NCI-H2107 (cell line): ENCODE measurements at places on chromosomes 3 and 15.

- DNase-seq, result no peak
Measured at GRCh38 chr3:34947834-34948233, 691.5 kb upstream of the ARPP21 start.

GRCh38 chr3:105538483-105538882 lies 171.8 kb downstream of the ALCAM start:
- DNase-seq, result no peak

- DNase-seq, result no peak
Measured at GRCh38 chr3:122497425-122497824, 17.3 kb downstream of the KPNA1 start.

DNA sequence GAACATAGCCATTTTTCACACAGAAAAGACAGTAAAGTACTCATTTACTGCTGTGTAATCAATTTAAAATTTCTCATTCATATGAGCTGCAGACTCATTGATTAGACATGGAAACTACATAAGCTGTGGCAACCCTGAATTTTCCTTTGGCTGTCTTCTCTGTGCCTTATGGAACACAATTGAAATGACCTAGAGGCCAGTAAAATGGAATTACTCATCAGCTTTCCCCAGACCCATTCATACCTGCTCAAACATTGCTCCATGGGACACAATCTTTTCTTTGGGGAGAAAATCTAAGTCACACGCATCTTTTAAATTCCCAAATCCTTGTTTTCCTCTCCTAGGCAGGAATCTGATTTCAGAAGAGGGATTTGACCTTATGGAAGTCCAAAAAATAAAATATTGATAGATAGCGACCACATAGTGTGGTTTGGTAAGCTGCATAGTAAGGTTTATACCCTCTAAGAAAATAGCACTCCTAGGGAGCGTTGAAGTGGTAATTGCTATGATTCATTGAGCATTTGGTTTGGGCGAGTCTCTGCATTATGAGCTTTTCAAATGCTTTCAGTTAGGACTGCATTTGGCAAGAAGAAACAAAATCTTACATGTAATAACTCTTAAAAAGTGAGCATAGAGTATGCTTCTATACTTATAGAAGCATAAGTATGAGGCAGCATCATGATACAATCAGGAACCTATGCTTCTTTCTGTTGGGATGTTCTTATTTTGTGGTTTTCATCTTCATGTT lies 243.4 kb upstream of the GADL1 start:
- no peak for DNase-seq

DNA sequence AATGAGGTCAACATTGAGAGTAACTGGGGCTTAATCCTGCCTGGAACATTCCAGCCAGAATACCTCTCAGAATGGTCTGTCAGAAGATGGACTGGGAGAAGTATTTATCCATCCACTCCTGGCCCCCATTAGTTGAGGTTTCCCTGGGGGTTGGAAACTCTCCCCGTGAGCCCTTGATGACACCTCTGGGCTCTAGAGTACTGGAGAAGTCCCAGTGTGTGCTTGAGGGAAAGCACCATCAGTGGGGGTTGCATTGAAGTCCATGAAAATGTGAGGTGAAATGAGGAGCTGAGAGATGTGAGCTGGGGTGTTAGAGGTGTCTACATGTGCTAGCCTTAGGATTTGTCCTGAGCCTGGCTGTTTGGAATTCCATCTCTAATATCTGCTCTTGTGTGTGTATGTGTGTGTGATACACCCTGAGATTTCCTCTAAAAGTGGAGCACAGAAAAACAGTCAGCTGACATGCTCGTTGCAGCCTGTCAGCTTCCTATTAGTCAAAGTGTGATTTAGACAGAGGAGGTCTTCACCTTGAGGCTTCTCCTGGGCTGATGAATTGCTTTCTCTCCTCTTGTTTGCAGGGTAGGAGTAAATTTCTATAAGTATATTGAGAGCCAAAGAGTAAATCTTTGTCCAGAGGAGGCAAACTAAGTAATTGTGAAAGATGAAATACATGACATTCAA lies 67.6 kb downstream of the NR1D2 start:
- no peak for DNase-seq

- DNase-seq, result no peak
Measured at GRCh38 chr15:95132774-95133173, 901.4 kb downstream of the MCTP2 start.

DNA sequence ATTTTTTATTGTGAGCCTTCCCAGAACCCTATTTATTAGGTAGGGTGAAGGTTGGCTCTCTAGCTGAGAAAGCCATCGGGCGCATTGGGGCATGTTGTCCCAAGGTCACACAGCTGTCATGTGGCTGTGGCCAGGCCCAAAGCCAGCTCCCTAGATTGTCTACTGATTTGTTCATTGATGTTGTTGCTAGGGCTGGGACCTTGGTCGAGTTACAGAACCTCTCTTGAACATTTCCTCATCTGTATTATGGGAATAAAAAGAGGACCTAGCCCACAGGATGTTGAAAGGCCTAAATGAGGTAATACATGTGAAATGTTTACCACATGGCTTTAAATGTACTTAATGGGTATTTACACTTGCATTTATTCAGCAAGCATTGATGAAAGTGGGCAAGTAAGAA lies 252.5 kb downstream of the SUCLG2 start:
- no peak for DNase-seq

GRCh38 chr3:109863701-109864100 lies 526.4 kb upstream of the DPPA4 start:
- no peak for DNase-seq

DNA sequence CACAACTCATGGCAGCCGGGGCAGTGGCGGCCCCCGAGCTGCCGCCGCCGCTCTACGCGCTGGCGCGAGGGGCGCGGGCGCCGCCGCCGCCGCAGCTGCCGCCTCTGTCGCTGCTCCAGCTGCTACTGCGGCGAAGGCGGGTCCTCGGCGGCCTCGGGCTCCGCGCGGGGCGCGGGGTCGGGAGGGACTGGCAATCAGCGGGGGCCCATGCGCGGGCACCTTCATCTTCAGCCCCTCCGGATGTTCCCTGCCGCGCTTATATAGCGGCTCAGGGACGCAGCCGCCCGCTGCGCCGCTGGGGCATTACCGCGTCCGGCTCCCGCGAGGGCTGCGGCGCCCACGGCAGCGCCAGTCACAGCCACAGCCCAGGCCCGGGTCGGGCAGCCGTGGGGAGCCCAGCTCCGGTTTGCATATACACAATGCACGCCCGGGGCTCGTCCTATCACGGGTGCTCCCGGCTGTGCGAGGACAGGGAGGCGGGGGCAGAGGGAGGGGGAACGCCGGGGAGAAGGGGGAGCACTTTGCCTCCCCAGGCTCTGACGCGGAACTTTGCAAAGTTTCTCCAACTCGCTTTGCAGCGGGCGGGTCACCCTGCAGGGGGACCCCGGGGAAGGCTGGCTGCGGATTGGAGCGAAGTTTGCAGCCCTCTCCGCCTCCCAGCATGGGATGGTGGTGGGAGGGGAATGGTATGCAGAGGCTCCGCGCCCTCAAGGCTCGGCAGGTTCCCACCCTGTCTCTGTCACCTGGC lies at the start of gene VGLL3:
Gene VGLL3, minus strand, starts transcription at position 416 of the 748 bp plus-strand sequence. Its CDS starts 406 bp downstream, at position 10.
- DNase-seq, result peak; percentile 54

DNA sequence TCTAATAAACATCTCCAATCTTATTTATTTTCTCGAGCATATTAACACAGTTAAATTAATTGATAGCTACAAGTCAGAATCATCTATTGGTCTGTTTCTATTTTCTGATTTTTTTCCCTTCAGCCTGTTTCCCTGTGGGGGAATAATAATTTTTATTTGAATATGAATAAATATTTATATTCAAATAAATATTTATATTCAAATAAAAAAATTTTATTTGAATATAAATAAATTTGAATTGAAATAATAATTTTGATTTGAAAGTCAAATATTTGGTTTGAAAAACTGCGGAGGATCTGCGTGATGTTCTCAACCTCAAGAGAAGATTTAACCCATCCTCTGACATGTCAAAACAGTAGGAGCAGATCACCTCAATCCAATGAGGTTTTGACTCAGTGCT lies 380.1 kb upstream of the MEIS2 start:
- DNase-seq, result no peak

DNA sequence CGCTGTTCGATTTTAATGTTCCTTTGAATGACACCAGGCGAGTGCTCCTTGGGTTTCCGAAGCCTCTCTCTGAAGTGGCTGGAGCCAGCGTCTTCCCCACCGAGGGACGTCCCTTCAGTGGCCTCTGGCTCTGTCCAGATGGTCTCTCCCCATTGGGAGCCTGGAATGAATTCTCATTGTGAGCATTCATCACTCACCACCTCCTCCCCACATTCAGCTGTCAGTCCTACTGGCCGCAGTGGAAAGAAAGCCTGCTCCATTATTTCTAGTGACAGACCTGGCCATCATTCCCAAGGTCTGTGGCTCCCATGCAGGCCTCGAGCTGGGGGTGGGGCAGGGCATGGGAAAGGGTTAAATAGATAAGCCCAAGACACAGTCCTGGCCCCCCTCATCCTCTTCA lies 35.2 kb downstream of the ZNF710 start:
- no peak for DNase-seq

GRCh38 chr15:59812889-59813288 lies 123.8 kb upstream of the BNIP2 start:
- DNase-seq, result no peak

- DNase-seq, result no peak
Measured at GRCh38 chr15:37695719-37696118, 238.7 kb upstream of the TMCO5A start.

- no peak for DNase-seq
Measured at GRCh38 chr3:171799501-171799900, 10.8 kb downstream of the PLD1 start.
